GM10248 (cell line): ENCODE measurements at places on chromosomes 12 and 14.

DNA sequence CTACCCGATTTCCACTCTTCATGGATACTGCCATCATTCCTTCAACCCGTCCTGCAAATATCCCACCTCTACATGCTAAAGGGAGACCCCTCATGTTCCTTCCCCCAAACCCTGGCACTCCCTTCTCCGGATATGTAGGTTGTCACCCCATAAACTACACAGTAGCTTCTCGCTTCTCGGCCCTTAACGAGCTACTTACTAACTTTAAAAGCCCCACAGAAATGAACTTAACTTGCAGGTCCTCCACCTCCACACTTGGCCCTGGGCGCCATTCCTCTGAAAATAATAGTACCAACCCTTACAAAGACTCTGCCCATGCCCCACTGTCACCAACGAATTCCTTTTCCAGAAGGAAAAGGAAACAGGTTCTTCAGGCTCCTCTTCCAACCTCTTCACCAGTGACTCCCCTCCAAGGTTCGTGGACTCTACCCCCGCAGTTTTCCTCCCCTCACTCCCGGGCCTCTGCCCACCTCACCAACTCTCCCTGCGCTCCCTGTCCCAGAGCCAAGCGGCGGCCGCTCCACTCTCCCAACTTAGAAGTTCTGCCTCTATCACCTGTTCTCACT, 1.2 kb downstream of the SPPL3 start:
- no peak for DNase-seq

- peak; percentile 36 for DNase-seq
Observed at GRCh38 chr14:70045844-70046535, 142.8 kb downstream of the SLC8A3 start.

DNA sequence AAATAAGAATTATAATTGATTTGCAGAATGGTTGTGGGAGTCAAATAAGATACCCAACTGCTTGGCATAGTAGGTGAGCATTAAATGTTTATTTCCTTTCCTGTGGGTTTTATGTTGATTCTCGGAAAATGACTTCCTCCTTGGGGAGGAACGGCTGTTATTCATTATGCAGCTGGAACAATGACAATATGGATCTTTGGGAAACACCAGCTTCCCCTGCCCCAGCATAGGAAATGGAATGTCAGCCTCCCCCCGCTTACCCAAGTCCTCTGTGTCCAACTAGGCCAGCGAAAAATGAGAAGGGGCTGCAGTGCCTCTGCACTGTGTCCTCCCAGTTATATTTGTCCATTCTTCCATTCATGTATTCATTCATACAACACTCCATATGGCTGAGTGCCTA, 11.7 kb upstream of the CCDC177 start:
- DNase-seq, result no peak

DNA sequence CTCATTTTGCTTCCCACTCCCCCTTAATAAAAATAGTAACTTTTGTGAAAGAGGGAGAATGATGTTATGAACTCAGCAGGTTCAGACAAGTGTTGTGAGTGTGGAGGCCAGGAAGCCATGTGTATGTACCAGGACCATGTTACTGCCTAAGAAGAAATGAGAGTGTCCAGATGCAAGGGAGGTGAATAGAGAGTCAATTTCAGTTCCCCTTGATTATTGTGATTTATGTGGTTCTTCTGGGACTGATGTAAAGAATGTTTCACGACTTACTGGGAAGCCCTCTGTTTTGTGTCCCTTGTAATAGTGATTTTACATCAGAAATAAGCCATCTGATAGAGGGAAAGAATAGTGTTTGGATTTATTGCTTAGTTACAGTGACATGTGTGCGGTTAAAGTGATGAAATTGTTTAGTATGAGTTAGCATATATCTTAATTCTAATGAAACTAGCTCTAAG, 32.5 kb downstream of the FBXO34 start:
- DNase-seq, result no peak

- no peak for DNase-seq
Observed at GRCh38 chr14:100680439-100681051, 46.1 kb upstream of the DLK1 start.

- DNase-seq, result no peak
Observed at GRCh38 chr12:106704081-106704480, 70.4 kb upstream of the RIC8B start.
